ENCODE measurements at places on chromosomes 4 and X.

GRCh38 chr4:54064317-54065111 lies at the start of gene CHIC2:
Gene CHIC2 (minus strand): TSS chr4:54064605. CDS start chr4:54064300, 305 bp downstream.
- DNase-seq: peak; percentile 96

GRCh38 chrX:53674581-53674980 lies 11.9 kb downstream of the HUWE1 start:
- no peak for DNase-seq

DNA sequence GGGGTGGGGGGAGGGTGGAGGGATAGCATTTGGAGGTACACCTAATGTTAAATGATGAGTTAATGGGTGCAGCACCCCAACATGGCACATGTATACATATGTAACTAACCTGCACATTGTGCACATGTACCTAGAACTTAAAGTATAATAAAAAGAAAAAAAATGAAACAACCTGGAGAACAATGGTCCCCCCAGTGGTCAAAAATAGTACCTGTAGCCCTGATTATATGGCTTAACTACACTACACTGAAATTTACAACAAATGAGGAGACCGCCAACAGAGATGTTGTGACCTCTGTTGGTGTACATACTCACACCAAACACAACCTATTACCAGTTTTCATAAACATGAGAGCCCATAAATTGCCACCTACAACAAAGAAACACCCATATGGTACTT lies 7.3 kb upstream of the MAGEE1 start:
- no peak for DNase-seq

- no peak for DNase-seq
These were observed 27.5 kb downstream of the CCDC149 start for GRCh38 chr4:24885342-24885741.

DNA sequence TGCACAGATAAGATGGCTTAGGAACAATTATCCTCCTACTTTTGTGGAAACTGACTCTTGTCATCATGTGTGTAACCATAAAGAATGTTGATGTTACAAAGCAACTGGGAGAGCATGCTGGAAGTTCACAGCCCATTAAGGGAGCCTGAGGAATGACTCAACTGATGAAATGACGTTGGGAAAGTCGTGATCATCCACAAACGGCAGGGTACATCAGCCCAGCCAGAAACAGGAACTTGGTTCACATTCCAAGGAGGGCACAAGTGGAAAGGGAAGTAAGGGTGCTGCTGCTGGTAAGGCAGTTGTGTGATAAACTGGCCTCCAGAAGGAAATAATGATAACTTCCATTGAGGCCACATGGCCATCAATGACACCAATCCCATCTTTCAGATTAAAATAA lies 6.7 kb downstream of the TEC start:
- no peak for DNase-seq

- DNase-seq: no peak
These were observed 23.6 kb upstream of the CDKL5 start for GRCh38 chrX:18401848-18402213.

- no peak for DNase-seq
These were observed 1399.1 kb upstream of the PCDH7 start for GRCh38 chr4:29320947-29321620.

- DNase-seq: peak; percentile 20
These were observed 15.6 kb downstream of the ALPK1 start for GRCh38 chr4:112312610-112313239.

GRCh38 chrX:16488959-16489358 lies 161.0 kb upstream of the S100G start:
- DNase-seq: no peak

DNA sequence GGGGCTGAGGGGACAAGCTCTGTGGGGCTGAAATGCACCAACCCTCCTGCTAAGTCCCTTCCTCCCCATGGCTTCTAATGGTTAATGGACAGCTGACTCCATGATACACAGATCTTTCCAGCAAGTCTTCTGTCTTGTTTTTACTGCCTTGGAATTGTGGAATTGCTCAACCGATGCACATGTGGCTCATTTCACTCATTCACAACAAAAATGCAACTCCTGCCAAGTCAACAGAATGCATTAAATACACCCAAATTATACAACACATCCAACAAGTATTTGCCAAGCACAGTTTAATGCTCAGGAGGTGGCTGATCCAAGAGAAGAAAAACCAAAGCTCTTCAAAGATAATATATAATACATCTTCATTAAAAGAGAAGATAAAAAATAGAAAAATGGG lies 61.9 kb upstream of the PAGE4 start:
- DNase-seq: peak; percentile 82

All from umbilical cord (tissue), 2 donors.